NCI-H187 (cell line): ENCODE measurements at places on chromosomes 4 and X.

GRCh38 chrX:11954176-11954575, 184.1 kb upstream of the FRMPD4 start:
- no peak for DNase-seq

GRCh38 chrX:110055616-110056015, 52.7 kb downstream of the TMEM164 start:
- DNase-seq = no peak

DNA sequence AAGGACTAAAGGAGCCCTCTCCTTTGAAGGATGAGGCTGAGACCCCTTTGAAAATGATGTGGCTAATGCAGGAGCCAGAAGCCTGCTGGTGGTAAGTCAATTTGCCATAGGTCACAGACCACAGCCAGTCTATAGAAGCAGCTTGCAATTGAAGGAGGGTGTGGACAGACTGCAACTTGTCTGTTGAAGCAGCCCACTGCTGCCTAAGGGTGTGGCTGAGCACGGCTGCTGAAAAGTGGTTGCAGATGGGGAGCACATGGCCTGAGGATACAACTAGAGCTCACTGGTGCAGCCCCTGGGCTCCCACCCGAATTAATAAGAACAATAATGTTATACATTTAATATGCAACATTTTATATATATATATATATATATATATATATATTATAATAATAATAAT, 11.4 kb upstream of the EXOC1L start:
- no peak for DNase-seq

- DNase-seq = no peak
Measured at GRCh38 chr4:56215901-56216300, 171.4 kb downstream of the AASDH start.

DNA sequence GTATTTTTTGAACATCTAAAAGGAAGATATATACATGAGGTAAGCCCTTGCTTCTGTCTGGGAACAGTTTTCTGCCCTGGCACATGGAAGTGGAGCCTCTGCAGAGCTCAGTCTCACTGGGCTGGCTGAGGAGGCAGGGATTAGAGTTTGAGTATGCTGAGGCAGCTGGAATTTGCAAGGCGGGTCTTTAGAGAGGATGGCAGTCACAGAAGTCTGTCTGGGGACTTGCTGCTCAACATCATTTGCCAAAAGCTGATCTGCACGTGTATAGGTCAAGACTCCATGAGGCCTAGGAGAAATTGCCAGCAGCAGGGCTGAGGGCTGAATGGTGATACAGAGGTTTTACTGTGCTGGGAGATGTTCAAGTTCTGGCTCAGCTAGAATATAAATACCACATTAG, 163.6 kb upstream of the ANK2 start:
- DNase-seq = no peak

GRCh38 chr4:78876568-78877320, 62.5 kb downstream of the PAQR3 start:
- DNase-seq = no peak

DNA sequence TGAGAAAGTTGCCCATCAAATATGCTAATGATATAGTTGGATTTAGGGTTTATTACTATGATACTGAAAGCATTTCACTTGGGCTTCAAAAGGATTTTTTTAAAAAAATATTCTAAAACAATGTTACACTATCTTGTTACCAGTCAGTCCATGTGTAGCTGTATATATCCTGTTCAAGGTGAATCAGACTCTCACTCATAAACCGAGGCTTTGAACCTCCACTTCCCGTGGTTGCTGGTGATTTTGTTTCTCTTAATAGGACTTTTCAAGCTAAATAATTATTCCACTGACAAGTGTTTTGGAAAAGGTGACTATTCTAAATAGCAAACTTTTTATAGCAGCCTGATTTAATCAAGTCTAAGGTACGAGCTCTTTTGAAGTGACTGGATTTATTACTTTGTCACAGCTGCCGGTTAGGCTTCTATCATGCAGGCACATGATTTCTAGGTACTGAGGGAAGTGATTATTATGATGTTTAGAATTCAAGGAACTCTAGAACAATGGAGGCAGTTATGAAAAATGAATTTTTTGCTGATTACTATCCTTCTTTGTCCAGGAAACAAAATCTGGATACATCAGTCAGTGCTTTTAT, 287.7 kb downstream of the KCTD8 start:
- DNase-seq = no peak

GRCh38 chr4:109499513-109499912, 60.5 kb upstream of the MCUB start:
- DNase-seq = no peak

GRCh38 chr4:5959211-5959982, 58.8 kb downstream of the C4orf50 start:
- DNase-seq = peak; percentile 86

DNA sequence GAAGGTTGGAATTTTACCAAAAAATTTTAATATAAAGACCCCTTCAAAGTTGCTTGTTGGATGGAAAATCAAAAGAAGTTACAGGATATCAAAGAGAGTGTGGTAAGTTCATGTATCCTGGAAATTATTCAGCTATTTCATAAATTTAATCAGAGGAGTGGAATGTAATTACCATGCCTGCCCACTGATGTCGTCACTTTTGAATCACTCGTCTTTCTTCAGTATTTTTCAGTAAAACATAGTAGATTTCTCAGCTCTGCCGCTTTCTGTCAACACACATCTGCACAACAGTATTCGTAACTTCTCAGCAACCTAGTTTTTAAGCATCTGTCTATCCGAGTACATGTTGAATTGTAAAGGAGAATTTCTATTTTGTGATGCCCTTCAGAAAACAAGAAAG, 2163.0 kb upstream of the AGA start:
- no peak for DNase-seq

GRCh38 chr4:99402765-99403164, 32.4 kb downstream of the ADH7 start:
- no peak for DNase-seq

- no peak for DNase-seq
Measured at GRCh38 chr4:56465599-56466295, 1.7 kb upstream of the SRP72 start.

GRCh38 chrX:23554304-23554703, 113.0 kb upstream of the PRDX4 start:
- no peak for DNase-seq

- DNase-seq = no peak
Measured at GRCh38 chr4:183823434-183823833, 81.7 kb upstream of the STOX2 start.

- DNase-seq = no peak
Measured at GRCh38 chr4:161457311-161457710, 706.5 kb downstream of the FSTL5 start.

- DNase-seq = no peak
Measured at GRCh38 chrX:123223859-123224258, 39.8 kb downstream of the GRIA3 start.

GRCh38 chr4:145639186-145639698, 20.1 kb downstream of the MMAA start:
- DNase-seq = no peak

DNA sequence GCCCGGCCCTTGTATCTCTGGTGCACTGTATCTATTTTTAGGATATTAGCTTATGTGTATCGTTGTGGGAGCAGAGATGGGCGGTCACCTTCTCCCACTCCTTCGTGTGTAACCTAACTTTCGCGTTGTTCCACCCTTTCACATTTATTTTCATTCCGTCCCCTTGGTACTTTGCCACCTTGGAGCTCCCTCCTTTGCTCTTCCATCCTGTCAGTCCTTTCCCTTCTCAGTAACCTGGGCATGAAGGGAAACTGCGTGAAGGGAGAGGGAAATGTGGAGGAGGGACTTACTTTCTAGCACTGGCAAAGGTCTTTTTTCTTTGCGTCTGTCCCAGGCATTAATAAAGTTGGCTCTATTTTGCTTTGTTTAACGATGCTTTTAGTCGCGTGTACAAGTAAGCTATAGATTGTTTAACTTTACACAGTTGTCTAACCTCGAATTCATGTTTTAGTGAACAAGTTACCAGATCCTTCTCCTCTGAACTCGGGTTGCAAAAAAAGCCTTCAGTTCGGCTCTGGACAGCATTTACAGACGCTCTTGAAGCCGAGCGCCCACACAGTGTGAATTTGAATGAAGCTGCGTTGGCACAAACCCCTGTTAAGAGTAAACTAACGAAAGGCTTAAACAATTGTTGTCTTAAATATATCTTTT, 3.9 kb downstream of the PCDH10 start:
- no peak for DNase-seq

- DNase-seq = no peak
Measured at GRCh38 chr4:149055624-149056023, 613.4 kb upstream of the NR3C2 start.

DNA sequence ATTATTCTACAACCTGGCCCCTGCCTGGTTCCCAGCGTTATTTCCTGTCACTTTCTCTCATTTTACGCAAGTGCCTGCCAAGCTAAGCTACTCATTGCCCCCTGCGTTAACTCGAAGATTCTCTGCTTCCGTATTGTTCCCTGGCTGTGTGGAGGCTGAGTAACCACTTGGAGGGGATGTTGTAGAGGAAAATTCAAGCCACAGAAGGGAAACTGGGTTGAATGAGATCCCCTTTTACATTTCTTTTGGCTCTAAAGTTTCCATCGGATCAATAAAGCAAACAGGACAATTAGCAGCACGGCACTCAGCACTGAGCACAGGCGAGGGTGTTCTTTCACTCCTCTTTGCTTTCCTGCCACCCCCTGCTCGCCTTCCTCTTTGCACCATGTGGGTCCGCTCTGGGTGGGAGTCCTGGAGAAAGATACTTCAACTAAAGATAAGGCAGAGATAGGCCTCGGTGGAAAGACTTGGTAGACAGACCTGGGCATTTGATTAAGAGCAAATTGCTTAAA, 4.2 kb upstream of the TMSB4X start:
- no peak for DNase-seq

GRCh38 chrX:108299101-108299591, 139.1 kb downstream of the COL4A6 start:
- DNase-seq = no peak

DNA sequence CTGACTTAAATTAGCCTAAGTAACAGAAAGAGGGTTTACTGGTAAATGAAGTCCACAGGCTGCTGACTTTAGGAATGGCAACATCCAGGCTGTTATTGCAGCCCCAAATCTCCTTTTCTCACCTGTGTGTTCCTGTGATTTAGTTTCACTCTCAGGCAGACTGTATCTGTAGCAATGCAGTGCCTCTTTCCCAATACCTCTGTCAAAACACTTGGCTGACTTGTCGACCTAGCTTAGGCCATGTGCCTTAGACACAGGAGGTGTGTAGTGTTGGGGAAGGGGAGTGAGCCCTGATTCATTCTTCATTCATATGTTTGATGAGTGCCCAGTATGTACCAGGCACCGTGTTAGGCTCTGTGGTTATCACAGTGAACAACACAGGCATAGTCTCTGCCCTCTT, 46.9 kb downstream of the JADE3 start:
- no peak for DNase-seq

GRCh38 chrX:44903830-44904530, 31.0 kb downstream of the KDM6A start:
- no peak for DNase-seq

GRCh38 chr4:148415500-148415899, 26.7 kb downstream of the NR3C2 start:
- DNase-seq = no peak

DNA sequence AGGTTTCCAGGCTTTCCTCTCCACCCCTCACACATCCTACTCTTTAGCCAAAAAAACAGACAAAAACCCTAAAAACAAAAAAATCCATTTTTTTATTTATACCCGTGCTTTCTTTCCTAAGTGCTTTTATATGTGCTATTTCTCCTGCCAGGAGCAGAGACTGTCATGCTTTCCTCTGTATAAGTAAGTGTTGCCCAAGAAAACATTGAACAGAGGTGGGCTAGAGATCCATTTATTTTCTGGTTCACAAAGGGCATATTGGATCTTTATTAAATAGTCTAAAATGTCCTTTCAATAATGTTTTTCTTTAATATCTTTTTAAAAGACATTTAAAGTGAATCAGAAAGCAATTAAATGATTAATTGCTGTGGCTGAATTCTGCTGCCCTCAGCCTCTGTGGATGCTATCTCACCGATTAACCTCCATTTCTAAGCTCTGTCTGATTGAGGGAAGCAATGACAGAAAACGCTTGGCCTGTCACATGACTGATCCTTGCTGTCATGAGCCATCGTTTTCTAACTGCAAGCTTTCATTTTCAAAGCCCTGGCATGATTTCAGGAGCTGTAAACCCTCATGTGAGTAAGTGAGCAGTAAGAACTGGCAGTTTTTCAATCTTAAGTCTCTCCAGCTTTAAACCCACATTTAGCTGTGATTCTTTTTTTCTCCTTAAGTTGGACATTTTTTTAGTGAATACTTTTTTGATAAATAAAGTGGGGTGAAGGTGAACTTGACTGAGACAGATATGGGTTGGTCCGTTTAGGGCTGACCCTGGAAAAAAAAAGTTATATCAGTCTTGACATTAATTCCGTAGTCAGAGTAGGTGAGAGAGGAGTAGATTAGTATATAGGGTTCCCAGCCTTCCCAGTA, 180.7 kb upstream of the PGRMC2 start:
- no peak for DNase-seq

- DNase-seq = no peak
Measured at GRCh38 chr4:73344106-73344505, 60.0 kb upstream of the ALB start.

DNA sequence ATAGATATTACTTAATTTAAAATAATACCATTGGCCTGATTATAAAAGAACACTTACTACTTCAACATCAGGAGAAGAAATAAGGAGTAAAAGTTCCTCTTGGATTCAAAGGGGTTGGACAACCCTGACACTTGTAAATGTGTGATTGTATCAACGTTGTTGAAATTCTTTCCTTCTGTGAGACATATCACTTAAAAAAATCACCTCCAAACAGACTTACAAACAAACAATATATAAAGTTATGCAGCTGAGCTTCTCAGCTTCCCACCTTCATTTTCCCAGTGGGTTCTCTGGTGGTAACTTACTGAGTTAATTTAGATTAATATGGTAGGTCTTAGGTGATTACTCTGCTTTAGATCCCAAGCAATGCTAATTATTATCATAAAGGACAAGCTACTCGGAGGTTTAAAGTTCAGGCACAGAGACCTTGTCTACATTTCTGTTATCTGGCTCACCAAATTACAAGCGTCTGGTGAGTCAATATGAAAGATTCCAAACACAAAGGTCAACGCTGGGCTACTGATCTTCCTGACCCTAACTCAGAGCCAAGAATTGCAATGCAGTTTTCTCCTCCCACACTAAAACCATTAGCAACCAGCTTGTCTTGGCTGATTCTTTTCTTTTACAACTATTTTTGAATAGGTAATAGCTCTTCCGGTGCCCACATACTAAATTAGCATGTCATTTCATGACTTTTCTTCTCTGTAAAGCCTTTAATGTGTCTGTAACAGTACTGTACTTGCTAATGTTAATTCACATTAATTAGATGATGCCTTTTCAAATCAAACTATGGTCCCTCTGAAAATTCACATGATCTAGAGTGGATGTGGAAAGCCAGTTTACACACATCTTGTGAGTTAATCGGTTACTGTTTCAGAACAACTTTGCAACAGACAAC, 157.6 kb downstream of the RASL11B start:
- DNase-seq = no peak

DNA sequence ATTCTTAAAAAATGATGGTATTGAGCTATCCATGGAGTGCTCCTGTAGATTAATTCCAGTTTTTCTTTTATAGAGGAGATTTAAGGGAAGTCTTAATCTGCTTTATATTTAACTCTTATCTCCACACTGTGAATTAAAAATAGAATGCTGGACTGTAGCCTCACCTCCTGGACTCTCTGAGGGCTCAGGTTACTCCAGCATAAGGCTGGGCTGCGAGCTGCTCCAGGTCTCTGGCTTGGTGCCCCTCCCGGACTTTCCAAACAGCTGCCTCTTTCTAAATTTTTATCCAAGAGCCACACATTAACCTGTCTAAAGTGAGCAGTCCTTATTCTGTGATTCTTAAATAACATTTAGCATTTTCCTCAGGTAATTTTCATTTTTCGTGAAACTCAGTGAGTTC, 218.7 kb upstream of the JADE1 start:
- DNase-seq = no peak
